Activated CD4-positive, alpha-beta T cell treated with anti-CD3 and anti-CD28 coated beads, Interleukin-2, amount 10 ng/mL, durations not matched to agents 7 days and 5 days (primary cell): ENCODE measurements at places on chromosomes 7 and 10. TPM values are rescaled to one million over a fixed set of nuclear protein-coding genes. Genes with fewer than 3 reads are reported as not detected.

GRCh38 chr7:50409856-50410745, 40.0 kb downstream of the FIGNL1 start:
- DNase-seq = no peak

Gene TSPAN33
- 3.0 TPM for total RNA-seq

DNA sequence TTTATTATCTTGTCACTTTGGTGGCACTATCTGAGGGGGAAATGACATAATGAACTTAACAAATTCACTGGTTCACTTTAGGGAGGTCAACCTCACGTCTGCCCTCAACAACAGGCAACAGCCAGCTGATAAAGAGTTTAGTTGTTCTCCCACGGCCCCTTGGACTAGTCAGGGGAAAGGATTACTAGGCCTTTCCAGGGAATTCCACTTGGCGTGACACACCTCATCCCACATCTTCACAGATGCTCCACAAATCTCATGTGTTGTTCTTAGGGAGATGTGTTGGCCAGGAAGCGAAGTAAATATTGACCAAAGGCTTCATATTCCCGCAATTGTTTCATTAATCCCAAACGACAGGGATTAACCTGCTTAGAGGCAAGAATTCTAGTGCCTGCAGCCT, 183.5 kb upstream of the CDCA7L start:
- no peak for DNase-seq

Gene OGDHL
- total RNA-seq = not detected

GRCh38 chr10:34794835-34795234, 20.3 kb downstream of the PARD3 start:
- no peak for DNase-seq
